ENCODE measurements at places on chromosomes 7 and 10.

DNA sequence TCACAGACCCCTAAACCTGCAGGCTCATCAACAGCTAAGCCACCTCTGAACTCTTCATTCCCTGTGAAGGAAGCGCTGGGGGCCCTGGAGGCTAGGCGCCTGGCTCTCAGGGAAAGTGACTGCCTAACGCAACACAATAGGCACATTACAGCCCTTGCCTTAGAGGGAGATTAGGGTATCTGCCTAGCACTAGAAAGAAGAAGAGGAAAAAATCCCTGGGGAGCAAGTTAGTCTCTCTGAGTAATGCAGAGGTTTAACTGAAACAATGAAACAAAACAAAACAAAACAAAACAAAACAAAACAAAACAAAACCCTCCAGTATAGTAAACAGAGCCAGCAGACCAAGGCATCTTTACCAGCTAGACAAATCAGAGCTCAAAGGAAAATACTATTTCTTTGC lies 2.6 kb downstream of the ZNF777 start:
- DNase-seq, result no peak

- DNase-seq, result no peak
These were observed 40.0 kb downstream of the RAPGEF5 start for GRCh38 chr7:22316914-22317313.

DNA sequence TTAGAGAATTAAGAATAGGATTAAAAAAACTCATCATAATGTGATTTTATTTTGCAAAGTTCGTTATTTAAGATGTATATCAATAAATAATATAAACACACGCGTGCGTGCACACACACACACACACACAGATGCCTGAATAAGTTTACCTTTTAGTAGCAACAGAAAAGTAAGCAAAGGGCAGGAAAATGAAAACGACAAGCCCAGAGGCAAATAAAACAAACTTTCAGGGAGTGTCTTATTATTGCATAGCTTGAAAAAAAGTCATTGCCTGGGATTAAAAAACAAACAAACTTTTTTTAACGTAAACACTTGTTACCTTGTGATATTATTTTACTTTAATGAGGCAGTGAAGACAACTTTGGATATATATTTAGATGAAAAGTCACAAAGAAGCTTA lies 226.4 kb downstream of the BAMBI start:
- no peak for DNase-seq

DNA sequence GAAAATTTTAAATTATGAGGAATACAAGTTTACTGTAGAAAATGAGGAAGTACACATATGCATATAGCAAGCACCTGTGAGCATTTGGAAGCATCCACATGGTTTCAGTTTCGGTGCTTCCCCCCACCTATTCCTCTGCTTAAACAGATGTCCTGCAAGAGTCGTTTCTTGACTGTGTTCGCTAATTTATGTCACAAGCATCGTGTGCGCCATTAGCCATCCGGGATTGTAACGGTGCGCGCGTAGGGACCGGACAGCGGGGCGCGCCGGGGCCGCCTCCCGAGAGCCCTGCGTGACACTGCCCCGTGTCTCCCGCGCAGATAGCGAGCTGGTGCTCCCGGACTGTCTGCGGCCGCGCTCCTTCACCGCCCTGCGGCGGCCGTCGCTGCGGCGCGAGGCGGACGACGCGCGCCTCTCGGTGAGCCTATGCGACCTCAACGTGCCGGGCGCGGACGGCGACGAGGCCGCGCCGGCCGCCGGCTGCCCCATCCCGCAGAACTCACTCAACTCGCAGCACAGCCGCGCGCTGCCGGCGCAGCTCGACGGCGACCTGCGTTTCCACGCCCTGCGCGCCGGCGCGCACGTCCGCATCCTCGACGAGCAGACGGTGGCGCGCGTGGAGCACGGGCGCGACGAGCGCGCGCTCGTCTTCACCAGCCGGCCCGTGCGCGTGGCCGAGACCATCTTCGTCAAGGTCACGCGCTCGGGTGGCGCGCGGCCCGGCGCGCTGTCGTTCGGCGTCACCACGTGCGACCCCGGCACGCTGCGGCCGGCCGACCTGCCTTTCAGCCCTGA lies 90.9 kb downstream of the NEURL1 start:
- DNase-seq, result peak; percentile 89

DNA sequence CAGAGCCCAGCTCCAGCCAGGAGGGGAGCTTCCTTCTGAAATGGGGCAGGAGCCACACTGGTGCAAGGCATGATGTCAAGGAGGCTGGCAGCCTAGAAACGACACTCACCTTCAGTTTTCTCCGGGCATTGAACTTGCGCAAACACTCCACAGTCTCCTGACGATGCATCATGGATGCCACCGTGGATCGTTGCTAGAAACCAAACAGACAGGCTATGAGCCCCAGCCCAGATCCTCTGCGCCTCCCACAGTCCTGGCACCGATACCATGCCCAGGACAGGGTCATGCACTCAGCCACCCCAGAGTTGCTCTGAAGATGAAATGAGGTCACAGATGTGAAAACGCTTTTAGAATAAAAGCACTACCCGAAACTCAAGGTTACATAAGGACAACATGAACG lies 31.0 kb upstream of the NDST2 start:
- no peak for DNase-seq

DNA sequence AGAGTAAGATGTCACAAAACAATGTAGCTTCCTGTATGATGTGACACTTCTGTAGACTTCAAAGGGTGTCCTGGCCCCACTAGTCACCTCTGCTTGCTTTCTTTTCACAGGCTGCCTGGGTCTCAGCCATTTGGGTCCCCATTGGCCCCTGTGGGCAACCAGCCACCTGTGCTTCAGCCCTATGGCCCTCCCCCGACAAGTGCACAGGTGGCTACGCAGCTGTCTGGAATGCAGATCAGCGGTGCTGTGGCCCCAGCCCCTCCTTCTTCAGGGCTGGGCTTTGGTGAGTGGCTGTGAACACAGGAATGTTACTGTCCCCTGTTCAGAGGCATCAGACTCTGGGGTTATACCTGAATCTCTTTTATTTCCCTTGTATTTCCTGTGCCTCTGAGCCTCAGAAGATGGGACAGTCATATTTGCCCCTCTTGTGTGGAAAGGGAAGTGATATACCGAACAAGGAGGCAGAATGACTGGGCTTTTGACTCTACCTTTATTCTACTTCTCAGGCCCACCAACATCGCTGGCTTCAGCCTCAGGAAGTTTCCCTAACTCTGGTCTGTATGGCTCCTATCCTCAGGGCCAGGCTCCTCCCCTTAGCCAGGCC lies 15.4 kb downstream of the SEC24C start:
- peak; percentile 44 for DNase-seq

DNA sequence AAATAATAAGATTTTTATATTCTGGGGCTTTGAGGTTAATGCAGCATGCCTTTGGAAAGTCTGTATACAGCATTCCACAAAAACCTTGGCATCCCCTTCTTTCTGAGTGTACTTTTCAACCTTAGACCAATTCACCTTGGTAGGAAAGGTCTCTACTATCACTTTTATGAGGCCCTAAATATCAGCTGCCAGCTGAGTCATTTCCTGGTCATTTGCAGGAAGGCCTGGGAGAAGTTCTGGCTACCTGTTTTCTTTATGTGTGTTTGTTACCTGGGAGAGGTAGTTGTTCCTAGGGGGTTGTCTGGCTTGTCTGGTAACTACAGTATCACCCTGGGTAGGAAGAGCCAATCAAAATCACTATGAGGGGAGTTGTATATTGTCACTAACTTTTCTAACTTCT lies 4.1 kb downstream of the SPAM1 start:
- DNase-seq, result no peak

- DNase-seq, result no peak
These were observed 100.4 kb downstream of the ARID5B start for GRCh38 chr10:62001898-62002297.

DNA sequence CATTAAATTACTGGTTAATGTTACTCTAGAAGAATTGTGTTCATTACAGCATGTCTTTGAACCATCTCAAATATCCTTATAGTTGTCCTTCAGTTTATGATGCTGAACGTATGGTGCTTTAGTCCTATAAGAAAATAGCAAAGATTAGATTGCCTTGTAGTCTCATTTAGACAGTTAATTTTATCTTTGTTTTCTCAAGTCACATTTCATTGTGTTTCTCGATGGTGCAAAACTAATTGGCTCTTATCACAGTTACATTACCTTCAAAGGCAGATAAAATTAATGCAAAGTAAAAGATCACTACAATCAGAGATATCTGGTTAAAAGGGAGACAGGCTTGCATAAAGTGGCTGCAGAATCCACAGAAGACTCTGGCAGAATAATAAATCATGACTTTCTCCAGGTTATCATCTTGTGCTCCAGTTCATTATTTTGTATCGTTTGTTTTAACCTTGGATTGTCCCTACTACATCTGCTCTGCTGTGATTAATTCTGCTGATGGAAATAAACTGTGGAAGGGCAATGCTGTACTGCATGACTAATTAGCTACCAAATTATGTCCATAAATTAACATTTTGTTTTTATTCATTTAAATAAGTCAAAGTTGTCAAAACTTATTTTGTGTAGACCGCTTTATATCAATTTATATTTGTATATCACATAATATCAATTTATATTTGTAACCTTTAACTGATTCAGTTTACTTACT lies 24.2 kb downstream of the PRPS1L1 start:
- DNase-seq, result no peak

DNA sequence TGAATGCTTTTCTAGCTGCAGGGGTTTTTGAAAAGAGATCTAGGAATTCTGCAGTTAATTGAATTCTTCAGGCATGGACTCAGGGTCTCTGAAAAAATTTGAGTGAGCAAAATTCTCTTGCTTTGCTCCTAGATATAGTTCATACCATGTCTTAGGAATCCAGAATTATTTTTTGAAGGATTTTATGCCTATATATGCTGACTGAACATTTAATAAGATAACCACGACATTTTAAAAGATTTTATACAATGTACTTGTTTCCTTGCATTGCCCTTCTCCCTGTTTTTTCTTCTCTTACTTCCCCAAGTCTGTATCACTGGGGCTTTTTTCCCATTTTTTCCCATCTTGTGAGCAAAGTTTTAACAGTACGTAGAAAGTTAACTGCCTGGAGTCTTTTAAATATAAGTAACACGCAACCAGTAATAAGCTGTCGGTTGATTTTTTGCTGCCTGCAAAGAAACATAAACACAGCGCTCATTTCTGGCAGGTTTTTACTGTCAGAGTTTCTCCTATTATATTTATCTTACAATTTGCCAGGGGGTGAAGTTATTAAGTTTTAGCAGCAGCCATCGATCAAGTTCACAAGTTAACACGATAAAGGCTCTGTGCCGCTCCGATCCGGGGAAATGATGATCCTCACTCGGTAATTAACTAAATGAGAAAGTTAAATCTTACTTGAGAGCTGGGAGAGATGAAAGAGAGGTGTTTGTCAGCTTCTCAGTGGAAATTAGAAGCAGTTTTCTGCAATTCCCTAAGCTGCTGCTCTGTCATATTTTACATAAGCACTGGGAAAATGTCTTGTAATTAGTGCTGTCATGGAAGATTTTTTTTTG lies 81.0 kb downstream of the POLL start:
- no peak for DNase-seq

GRCh38 chr7:26688388-26688787 lies 176.0 kb downstream of the SKAP2 start:
- no peak for DNase-seq

DNA sequence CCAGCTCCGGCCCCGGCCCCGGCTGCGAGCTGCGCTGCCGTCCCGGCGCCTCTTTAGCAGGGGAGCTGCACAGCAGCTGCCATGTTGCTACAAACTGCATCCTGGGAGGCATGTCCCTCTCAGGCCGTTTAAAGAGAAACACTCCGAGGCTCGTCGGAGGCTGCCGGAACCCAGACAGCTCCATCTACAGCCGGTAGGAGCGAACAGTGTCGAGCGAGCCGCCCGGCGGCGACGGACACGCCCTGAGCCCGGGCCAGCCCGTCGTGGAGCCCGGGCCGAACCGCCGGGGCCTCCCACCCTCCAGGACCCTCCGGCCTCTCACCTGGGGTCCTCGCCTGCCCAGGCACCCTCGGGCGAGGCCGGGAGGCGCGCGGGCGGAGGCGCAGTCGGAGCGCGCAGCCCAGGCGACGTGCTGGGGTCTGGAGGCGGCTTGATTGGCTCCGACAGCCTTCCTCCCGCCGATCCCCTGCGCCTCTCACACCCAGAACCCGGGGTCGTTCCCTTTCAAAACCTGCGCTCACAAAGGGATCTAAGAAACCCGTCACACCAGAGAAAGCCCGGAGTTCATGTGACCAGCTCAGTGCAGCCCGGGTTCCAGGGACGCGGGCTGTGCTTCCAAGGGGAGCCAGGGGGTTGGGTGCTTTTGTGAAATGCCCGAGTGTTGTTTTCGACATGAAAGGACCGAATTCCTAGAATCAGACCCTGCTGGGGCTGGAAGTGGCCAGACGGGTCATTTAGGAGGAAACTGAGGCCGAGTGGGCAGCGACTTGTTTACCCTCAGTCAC lies at the start of gene ZNF777:
Gene ZNF777 (minus strand): TSS at position 570 of the 785 bp plus-strand sequence. CDS start 5,040 bp downstream, outside the sequence.
- DNase-seq, result peak; percentile 75

- DNase-seq, result no peak
These were observed 138.1 kb downstream of the VTI1A start for GRCh38 chr10:112585126-112585525.

DNA sequence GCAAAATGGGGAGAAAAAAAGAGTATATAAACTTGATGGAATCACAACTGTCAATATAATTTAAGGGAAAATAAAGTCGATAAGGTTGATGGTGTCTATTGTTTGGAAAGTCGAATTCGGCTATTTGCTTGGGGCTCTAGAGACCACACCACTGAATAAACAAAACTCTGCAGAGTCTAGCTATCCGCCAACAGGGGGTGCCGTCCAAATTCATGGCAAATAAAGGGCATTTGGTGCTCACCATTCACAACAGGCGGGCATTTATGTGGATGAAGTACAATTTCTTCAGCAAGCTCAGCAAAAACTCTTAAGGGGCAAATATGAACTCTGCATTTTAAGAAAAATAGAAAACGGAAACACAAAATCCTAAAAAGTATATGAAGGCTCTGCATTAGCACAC lies 23.3 kb downstream of the CD36 start:
- no peak for DNase-seq

- DNase-seq, result no peak
These were observed 42.3 kb downstream of the RHOBTB1 start for GRCh38 chr10:60901561-60902235.

DNA sequence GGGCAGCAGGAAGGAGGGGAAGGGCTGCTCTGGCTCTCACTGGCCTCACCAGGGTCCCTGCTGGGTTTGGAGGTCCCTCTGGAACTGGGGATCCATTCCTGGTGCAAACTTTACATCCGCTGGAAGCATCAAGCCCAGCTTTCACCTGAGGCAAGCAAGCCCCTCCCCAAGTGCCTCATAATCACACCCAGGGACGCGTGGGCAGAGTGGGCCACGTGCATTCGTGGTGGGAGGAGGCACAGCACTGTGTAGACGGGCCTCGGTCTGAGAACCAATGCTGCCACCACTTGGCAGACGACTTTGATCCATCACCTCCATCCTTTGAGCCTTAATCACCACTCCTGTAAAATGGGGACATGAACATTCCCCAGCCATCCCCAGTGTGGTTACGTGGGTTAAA lies 74.1 kb downstream of the VWA2 start:
- no peak for DNase-seq

All from Jurkat, Clone E6-1 (cell line).